AG04449 (cell line): ENCODE measurements at places on chromosomes 7 and 10.

DNA sequence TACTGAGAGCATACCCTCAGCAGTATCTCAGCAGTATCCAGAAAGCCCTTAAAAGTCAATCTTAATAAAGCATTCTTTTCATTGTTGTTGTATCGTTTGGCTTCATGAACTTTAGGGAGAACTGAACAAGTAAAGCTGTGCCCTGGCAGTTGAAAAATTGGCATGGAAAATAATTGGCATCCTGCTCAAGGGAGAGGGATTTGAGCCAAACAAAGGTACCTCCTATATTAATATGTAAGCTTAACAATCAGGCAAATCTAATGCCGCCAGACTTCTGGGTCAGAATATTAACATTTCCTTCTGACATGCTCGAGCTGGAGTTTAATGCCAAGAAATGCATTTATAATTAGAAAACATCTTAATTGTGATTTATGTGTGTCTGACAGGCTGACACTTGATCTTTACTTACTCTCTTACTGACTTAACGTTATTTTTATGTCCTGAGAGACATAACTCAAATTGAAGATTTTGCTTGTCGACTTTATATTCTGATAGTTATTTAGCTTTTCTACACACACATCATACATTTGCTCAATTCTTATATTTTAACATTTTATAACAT lies 42.1 kb upstream of the PCDH15 start:
- no peak for DNase-seq

DNA sequence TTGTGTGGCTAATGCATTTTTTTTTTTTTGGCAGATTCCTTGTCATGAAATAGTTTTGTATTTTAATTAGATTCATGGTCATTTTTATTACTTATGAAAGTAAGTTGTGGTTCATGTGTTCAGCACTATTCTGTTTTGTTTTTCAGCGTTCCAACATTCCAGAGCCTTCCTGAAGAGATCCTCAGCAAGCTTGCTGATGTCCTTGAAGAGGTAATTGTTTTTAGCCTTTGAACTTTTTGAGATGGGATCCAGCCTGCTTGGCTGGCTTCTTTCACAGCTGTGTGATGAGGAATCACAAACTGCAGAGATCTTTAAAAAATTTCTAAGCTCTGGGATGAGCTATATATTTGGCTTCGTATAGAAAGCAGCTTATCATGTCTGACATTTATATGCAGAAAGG lies 208.0 kb upstream of the CSTF2T start:
- no peak for DNase-seq

DNA sequence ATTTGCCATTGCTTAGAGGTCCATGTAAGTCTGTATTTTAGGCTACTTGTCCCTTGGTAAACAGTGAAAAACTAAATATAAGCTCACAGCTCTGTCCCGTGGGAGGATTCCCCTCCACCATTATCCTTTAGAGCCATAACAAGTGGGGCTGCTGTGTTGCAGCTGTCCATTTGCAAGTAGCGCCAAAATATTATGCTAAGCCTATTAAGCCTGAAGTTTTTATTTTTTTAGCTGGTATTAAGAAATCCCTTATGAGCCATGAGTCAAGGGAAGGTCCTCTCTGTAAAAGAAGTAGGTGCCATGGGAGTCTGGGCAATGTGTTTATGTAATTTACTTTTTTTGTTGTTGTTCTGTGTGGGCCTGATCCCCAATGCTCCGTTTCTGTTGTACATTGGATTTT lies 183.9 kb downstream of the THSD7A start:
- DNase-seq = no peak

DNA sequence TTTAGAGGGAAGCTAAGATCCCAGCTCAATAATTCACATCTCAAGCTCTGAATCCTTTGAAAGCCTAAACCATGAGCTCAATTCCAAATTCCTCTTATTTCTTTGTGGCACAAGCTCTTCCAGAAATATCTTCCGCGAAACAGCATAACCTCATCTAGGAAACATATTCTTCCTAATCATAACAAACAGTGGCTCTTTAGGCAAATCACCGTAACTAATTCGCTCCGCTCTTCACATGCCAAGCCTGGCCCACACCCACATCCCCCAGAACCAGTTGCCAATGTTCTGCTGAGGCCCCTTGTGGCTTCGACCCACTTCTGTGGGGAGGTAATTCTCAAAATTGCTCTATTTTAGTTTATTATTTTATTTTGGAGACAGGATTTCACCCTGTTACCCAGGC lies 19.2 kb downstream of the GAD2 start:
- DNase-seq = no peak

GRCh38 chr7:6274743-6275142 lies 2.3 kb upstream of the CYTH3 start:
- DNase-seq = no peak

DNA sequence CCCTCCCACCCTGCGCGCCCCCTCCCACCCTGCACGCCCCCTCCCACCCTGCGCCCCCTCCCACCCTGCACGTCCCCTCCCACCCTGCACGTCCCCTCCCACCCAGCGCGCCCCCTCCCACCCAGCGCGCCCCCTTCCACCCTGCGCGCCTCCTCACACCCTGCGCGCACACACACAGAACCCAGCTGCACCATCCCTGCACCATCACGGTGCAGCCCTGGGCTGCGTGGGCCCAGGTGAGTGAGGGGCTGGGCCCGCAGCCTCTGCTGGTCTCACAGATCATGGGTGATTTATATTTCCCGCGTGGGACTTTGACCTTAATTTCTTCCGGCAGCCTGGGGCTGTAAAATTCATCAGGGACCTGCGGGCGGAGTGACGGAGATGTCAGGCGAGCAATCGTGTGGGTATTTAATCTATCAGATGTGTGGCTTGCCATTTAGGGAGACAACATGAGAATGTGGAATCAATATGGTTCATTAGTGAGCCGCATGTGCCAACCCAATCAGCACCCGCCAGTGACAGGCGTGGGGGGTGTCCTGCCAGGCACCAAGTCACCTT lies 57.7 kb downstream of the C10orf105 start:
- DNase-seq = no peak

DNA sequence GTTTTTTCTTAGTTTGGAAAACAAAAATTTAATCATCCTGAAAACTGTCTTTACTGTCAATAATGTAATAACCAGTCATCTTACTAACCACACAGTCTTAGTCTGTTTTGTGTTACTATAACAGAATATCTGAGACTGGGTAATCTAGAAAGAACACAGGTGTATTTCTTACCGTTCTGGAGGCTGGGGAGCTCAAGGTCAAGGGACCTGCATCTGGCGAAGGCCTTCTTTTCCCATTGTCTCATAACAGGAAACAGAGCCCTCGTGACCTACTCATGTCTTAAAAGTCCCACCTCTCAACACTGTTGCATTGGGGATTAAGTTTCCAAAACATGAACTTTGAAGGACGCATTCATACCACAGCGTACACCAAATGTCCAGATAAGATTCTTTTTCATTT lies 932.3 kb downstream of the CNTNAP2 start:
- DNase-seq = no peak

DNA sequence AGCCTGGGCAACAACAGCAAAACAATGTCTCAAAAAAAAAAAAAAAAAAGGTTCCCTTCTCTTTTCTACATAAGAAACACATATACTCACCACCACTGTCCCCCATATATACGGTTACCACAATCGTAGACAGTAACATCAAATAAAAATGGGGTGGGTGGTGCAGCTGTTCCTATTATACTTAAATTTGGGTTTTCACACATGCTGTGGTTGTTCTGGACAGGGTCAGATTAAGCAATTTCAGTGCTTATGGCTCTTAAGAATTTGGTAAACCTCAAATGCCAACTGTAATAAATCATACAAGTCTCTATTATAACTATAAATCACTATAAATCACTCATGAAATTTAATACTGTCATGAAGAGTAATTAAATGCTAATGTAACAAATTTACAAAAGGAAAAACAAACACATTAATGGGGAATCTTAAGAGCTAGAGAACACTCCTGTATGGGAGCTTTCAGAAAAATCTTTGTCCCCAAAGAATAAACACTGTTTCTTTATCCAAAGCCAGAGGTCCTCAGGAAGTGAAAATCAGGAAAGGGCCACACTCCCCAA lies 143.6 kb downstream of the GLI3 start:
- no peak for DNase-seq

DNA sequence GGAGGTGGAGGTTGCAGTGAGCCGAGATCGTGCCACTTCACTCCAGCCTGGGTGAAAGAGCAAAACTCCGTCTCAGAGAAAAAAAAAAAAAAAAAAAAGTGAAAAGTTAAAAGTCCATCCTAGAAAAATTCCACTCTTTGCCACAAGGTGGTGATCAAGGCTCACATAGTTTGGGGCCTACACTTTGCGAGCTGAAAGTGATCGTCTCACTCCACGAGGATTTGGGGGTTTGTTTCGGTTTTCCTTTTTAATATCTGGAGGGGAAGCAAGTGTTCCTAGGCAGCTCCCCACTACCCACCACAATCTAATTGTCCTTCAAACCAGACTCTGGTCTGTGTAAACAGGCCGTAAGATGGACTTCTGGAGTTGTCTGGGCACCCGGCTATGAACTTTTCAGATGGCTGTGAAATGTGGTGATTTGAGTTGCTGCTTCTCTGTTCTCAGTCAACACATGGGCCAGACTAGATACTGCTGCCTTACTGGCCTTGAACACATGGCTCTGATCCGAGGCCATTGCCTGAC lies 27.1 kb downstream of the PRLHR start:
- no peak for DNase-seq

DNA sequence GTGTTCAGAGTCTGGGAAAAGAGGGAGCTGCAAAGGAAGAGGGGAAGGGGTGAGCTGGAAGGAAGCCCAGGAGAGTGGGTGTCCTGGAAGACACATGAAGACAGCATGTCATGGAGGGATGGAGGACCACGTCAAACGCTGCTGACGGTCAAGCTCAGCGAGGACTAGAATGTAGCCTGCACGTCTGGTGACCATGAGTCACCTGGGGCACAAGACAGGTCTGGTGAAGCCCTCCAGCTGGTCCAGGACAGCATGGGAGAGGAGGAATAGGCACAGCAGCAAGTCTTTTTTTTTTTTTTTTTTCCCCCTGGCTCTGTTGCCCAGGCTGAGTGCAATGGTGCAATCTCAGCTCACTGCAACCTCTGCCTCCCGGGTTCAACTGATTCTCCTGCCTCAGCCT lies 19.6 kb upstream of the AMZ1 start:
- no peak for DNase-seq

- DNase-seq = no peak
Measured at GRCh38 chr7:32026083-32026425, 44.2 kb downstream of the PDE1C start.

DNA sequence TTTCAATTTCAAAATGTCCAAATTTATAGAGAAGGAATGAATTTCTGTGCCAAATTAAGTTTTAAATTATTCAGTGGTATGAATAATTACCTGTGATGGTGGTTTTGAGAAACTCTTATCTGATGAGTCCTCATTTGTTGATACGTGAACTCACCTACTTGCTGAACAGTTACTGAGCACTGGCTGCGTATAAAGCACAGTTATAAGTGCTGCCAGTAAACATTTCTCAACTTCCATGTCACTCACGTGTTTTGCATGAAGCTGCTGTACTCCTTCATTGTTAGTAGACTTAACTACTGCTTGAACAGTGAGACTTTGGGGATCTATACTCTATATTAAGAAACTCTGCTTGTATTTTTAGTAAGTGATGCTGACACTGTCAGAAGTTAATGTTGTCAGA lies 269.1 kb upstream of the FZD8 start:
- DNase-seq = no peak
